Activated B cell treated with CpG ODN at 0.5 μM for 24 hours (primary cell): ENCODE measurements at places on chromosomes 6 and 20. TPM values are rescaled to one million over a fixed set of nuclear protein-coding genes. Genes with fewer than 3 reads are reported as not detected.
A peak's percentile ranks its signal among the peaks of the same experiment; 100 is the strongest.

DNA sequence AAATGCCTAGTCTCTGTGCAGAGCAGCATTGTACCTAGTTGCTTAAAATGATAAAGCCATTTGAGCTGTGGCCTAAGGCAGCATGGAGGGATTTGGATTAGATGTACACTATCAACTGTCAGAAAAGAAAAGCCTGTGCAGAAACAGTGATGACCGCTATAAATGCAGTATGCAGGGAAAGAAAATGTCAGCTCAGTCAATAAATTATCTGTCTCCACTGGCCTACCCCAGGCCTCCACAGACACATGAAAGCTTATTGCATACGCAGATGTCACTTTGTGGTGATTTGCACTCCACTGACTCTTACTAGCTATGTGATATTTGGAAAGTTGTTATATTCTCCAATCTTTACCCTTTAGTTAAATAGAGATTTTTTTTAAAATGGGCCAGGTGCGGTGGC, 221.9 kb upstream of the OPRM1 start:
- no peak for DNase-seq

GRCh38 chr6:159212525-159213280, 43.5 kb downstream of the FNDC1 start:
- DNase-seq = no peak

- DNase-seq = peak; percentile 4
These were observed 40.4 kb downstream of the DUSP22 start for GRCh38 chr6:332671-333070.

- no peak for DNase-seq
These were observed 92.2 kb upstream of the RSPO3 start for GRCh38 chr6:127026247-127026646.

The MYBL2 gene
- 99.5 and 102 TPM in 2 replicates for total RNA-seq

The COL9A3 gene
- 33.2 and 37.6 TPM in 2 replicates for total RNA-seq
